H4 (cell line): ENCODE measurements at places on chromosomes 6 and 20. TPM values are rescaled to one million over a fixed set of nuclear protein-coding genes. Genes with fewer than 3 reads are reported as not detected.
A peak's percentile ranks its signal among the peaks of the same experiment; 100 is the strongest.

The EYS gene
- total RNA-seq, result 0.17 TPM in 1 of 2 replicates, not detected in the other

The RSPH4A gene
- total RNA-seq, result 0.06 and 0.27 TPM in 2 replicates

The TDP2 gene
- total RNA-seq, result 38.1 and 51.0 TPM in 2 replicates

The PRRT1 gene
- 0.10 TPM in 1 of 2 replicates, not detected in the other for total RNA-seq

DNA sequence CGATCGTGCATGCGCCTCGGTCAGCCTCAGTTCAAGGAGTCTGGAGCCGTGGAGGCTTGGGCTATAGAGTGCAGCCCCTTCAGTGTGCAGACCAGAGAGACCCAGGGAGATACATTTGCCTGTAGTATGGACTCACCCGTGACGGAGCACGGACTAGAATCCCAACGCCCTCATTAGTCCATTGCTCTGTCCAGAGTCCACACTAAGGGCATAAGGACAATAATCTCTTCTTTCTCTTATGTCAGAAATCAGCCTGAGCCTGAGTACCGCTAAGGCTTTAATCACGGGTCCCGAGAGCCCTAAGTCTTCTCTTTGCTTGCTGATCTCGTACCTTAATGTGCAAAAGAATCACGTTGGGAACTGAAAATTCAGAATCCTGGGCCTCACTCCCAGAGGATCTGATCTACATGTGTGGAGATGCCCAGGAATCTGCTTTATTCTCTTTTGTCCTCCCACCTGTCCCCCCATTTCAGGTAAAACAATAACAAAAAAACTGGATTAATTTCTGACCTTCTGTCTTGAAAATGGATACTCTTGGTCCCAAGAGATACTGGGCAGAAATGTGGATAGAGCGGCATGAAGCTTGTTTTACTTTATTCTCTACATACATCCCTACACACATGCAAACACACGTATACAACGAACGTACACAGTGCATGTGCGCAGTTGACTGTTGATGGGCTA lies 671 bp downstream of the BPHL start:
- DNase-seq, result no peak

- peak; percentile 20 for DNase-seq
Observed at GRCh38 chr6:54244430-54244829, 63.8 kb upstream of the TINAG start.

DNA sequence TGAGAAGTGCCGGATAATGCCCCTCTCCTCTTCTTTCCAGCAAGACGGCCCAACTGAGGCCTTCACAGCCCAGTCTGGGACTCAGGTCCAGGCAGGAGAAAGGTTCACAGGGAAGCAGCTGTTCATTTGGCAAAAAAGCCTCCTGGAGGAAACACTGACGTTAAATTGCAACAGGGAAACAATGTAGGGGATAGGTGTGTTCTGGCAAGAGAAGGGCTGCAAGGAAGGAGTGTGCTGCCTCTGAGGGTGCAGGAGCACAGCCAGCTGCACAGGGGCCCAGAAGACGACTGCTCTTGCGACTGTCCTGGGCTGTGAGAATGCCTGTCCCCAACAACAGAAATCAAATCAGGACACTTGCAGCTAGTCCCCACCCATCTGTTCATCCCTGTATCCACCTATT lies 70.6 kb upstream of the PMEPA1 start:
- DNase-seq, result no peak

- DNase-seq, result no peak
Observed at GRCh38 chr6:15888798-15889772, 226.3 kb upstream of the DTNBP1 start.

DNA sequence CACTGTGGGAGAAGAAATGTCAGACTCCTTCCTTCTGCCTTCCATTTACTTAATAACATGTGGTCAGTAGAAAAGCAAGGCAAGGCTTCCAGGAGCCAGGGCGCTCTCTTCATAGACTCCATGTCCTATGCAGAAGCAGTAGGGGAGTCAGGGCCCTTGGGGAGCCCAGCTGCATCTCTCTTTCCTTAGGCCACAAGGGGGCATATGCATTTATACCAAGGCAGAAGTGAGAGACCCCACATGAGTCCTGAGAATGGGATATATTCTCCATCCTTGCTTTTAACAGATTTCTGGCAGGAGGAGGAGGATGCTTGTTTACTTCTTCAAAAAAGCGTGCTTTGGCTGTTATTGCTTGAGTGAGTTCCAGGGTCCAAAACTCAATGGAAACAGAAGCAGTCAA lies 198.5 kb downstream of the HIVEP2 start:
- DNase-seq, result no peak

DNA sequence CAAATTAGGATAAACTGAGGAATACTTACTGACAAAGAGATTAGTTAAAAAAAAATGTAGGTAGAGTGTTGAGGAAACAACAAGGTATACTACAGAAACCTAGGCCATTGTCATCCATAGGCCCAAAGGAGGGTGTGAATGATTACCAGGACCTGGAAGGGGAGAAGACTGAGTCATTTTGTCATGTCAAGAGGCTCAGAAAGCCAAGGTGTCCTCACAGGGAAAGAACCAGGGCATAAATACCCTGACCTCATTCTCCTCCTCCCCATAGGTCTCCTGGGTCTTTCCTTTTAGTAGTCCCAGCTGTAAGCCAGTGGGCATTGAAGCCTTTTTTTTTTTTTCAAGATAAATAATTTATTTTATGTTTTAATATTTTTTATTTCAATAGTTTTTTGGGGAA lies 582.1 kb upstream of the JAG1 start:
- no peak for DNase-seq

DNA sequence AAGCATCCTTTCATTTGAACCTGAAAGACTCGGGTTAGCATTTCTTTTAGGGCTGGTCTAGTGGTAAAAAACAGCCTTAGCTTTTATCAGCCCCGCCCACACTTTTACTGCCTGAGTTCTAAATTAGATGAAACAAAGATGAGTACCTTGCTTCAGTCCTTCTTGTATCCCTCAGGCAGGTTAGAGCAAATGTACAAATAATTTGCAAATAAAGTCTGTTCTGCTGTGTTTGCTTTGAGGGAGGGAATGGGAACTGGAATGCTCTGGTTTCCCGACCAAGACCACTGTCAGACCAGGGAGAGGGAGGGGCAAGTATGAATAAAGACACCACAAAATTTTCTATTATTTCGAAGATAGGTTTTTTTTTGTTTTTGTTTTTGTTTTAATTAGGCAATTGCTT lies 85.5 kb upstream of the FLRT3 start:
- no peak for DNase-seq

DNA sequence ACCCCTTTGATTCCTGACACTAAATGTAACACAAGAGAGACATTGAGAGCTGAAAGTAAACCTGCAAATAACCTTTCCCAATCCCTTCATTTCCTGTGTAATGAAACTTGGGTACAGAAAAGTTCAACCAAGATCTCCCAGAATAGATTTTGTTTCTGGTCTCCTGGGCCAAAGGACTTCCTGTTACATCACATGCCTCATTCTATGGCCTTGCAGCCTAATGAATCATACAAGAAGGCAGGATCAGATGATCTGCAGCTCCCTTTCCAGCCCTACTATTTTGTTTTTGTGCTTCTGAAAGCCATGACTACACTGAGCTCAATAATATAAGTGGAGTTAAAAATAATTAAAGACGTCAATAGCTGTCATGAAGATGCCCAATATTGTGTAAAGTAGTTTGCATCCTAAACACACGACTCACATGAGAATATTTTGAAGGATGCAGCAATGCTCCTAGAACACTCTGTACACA lies 73.4 kb upstream of the NOX3 start:
- peak; percentile 67 for DNase-seq

DNA sequence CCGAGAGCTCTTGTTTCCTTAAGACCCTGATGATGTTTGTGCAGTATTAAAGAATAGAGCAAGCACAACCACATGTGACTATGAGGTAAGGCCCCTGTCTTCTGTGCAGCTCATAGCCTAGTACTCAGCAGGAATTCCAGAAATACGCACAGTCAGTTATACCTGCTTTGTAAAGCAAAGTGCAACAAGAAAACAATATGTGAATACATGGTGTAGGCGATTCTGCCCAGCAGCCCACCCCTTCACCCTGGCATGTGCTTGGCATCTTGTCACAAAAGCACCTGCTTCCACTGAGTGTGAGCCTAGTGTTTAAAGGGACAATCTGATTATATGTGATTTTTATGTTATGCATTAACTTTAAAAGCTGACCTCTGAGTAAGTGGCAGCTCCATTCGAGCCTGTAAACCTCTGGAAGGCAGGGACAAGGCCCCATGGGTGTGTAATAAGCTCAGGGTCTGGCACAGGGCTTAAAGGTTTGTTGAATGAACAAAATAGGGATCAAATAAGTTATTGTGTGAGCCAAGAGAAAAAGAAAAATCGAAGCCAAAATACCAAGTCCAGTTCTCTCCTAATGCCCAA lies 148.7 kb downstream of the DOK5 start:
- DNase-seq, result no peak
